ENCODE measurements at places on chromosomes 1 and 21. TPM values are rescaled to one million over a fixed set of nuclear protein-coding genes. Genes with fewer than 3 reads are reported as not detected.

LCE6A gene
- total RNA-seq, result not detected

SPATA1 gene
- total RNA-seq, result 2.6 TPM

UBE2U gene
- total RNA-seq, result not detected

PLXNA2 gene
- 7.0 TPM for total RNA-seq

PTAFR gene
- total RNA-seq, result 0.12 TPM

S100A3 gene
- 15.3 TPM for total RNA-seq

ACKR1 gene
- not detected for total RNA-seq

KRTAP19-5 gene
- not detected for total RNA-seq

OR2L8 gene
- total RNA-seq, result not detected

B3GALT5 gene
- total RNA-seq, result 0.39 TPM

DNA sequence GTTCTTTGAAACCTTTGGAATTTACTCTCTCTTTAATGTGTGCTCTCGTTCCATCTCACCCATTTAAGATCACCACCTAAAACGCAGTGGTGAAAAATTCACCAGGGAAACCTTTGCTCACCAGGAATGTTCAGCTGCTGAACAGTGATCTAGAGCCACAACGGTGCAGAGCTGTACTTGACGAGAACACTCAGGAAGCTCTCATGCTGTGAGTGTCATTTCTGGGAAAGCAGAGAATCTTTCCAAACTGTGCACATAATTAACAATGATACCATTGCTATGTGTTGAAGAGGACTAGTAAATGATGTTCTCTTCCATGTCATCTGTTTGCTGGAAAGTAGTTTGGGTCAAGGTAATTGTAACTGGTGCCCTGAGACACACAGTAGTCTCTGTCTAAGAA lies 117.1 kb downstream of the ZZZ3 start:
- no peak for DNase-seq

GRCh38 chr1:155934936-155935590 lies 850 bp upstream of the KHDC4 start:
- no peak for DNase-seq

- no peak for DNase-seq
Measured at GRCh38 chr1:243523766-243524165, 267.9 kb downstream of the SDCCAG8 start.

DNA sequence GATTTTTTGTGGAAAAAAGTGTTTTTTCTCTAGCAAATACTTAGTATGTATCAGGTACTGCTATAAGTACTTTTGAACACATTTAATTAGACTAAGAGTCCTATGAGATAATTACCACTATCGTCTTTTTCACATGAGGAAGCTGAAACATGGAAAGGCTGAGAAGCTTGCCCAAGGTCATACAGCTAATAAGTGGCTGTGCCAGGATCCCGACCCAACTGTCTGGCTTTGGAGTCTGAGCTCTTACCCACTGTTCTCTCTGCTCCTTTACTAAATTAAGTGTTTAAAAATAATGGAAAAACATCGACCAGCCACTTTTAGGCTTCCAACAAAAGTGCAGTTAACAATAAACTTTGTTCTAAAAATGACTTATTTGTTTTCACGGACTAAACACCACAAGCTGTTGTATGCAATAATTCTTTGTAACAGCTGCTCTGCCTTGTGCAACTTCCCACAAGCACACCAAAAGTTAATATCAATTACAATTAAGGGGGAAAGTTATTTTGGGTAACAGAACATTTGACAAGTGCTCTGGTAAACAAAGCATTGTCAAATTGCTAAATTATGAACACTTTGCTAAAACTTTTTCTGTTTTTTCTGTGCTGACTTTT lies 75.7 kb downstream of the CRB1 start:
- no peak for DNase-seq

DNA sequence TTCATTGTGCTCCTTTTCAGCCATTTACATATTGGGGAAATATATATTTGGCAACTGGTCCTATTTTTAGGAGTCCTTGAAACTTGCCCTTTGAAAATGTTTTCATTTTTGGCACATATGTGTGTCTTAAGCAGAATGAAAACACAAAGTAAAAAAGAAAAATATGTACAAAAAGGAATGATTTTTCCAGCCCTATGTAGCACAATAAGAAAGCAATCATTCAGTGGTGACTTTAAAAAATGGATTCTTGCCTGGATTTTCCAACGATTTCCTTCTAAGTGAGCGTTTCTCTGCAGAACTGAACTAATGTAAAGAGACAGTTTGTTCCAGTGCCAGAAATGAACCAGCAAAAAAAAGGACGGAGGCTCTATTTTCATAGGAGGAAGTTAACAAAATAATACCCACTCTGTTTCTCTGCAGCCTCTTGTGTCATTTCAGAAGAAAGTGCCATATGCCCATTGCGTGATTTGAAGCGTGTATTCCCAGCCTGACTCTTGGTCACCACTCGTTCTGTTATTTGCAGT lies 340.1 kb downstream of the SETD4 start:
- DNase-seq, result peak; percentile 62

GRCh38 chr1:168287237-168287664 lies 6.6 kb downstream of the TBX19 start:
- peak; percentile 55 for DNase-seq

GRCh38 chr21:45383615-45384201 lies 21.3 kb upstream of the COL18A1 start:
- DNase-seq, result no peak

- no peak for DNase-seq
Measured at GRCh38 chr1:6176779-6177178, 3.3 kb downstream of the CHD5 start.

DNA sequence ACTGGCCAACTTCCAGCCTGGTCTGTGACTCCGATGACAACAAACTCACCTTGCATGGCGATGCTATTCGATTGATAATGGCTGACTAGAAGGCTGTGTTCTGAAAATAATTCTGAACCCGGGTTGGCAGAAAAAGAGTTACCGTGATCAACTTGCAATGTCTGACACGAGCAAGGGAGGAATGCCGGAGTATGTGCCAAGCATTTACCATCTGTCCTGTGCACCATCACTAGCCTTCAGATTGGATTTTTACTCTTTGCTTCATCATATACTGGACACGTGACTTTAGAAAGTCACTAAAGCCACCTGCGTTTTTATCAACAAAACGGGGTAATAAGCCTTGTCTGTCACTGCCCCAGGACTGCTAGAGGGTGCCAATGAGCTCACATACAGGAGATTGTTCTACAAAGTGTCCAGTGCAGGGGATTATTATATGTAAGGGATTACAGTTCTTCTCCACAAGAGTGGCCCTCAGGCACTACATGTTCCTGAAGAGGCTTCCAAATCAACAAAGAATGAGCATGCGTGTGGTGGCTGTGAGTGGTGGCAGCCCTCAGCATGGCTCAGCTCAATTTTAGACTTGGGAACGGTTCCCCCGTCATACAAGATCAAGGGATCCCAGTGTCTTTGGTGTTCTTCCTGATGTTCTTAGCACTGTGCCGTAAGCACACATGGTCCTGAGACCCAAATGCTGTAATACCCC lies 35.8 kb downstream of the SSBP3 start:
- DNase-seq, result no peak

DNA sequence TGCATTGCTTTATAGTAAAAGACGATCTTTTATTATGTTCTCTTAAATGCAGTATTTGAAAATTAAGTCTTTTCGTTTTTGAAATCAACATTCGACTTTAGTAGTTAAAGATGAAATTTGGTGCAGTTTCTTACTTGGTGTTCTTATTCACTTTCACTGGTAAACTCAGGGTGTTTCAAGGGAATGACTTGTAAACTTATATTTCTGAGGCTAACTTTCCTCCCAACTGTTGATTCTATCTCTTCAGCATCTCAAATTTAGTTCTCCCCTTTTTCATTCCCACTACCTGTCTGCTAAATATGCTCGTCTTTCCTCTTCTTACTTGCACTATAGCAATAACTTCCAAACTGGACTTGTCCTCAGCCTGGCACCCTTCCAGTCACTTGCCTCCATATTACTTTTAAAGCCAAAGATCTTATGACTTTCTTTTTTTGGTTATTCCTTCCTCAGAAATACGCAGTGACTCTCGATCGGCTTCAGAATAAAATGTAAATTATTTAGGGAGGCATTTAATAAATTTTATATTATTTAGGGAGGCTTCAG lies 988 bp downstream of the SLC35A3 start:
- peak; percentile 5 for DNase-seq

DNA sequence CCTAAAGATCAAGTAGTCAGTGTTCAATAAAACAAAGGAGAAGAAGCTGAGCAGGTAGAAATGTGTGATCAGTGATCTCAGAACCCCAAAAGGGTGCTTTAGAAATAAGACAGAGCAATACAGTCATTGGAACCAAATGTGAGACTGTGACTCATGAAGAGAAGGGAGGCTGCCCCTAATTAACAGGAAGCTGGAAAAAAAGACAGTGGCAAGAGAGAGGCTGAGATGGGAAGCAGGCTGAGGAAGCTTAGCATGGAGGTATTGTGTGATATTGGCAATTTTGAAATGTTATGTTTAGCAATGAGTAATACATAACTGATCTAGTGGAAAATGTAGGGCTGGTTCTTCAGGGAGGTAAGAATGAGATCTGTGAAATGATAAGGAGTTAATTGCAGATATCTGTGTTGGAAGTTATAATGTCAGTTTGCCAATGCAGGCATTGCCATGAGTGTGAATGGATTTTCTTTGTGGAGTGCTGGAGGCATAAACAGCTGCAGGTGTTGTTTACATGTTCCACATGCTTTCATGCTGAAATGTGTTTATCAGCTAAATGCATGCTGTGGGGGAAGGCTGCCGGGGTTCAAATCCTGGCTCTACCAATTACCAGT lies 90.6 kb upstream of the CACNA1E start:
- no peak for DNase-seq

DNA sequence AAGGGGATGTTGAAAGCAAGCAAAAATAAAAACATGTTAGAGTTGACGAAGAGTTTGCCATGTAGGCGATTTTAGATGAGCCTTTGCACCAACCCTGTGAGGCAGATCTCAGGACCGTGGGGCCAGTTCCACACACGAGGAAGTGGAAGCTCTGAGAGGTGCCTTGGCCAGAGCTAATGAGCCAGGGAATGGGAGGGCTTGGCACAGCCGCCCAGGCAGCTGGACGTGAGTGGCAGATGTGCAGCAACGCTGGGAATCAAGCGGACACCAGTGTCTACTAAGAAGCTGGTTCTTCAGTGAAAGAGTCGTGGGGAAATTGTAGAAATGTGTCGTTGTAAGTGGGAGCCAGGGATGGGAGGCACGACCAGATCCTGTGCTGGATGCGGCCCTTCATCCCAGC lies 58.9 kb upstream of the COL6A1 start:
- no peak for DNase-seq

GRCh38 chr21:37196847-37197246 lies 70.3 kb downstream of the VPS26C start:
- no peak for DNase-seq

DNA sequence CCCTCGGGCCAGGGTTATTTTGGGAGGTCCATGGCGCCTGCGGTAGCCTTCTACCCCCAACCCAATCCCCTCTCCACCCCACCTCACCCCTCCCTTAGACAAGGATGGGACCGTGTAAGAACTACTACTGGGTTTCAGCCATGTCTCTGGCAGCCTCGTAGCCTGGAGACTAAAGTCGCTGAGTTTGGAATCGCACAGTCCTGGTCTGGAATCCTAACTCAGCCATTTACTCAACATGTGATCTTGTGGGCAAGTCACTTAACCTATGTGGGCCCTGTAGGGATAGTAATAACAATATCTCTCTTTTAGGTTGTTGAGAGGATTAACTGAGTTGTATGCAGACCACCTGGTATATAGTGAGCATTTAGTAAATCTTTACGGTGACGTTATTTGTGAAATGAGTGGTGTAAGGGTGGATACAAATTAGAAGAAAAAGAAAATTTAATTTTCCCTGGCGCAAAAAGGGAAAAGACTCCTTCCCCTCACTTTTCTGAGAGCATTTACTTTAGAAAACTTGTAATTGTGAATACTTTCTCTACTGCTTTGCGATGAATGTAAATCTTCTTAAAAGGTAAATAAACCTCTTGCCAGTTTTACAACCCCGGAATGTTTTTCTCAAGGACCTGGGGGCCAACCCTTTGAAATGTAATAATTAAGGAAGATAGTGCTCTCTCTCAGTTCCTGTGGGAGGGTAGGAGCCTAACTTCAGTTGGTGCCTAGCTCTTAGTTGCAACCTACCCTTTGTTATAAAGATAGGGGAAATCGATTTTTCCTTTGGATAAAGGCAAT lies 615 bp upstream of the MRPS15 start:
- no peak for DNase-seq

- no peak for DNase-seq
Measured at GRCh38 chr1:94245747-94246438, 8.5 kb upstream of the ARHGAP29 start.

GRCh38 chr1:155760751-155761475 lies 72.0 kb downstream of the DAP3 start:
- DNase-seq, result no peak

GRCh38 chr1:236861560-236862218 lies 66.6 kb downstream of the MTR start:
- no peak for DNase-seq
